ENCODE measurements at places on chromosomes 5 and 9.

DNA sequence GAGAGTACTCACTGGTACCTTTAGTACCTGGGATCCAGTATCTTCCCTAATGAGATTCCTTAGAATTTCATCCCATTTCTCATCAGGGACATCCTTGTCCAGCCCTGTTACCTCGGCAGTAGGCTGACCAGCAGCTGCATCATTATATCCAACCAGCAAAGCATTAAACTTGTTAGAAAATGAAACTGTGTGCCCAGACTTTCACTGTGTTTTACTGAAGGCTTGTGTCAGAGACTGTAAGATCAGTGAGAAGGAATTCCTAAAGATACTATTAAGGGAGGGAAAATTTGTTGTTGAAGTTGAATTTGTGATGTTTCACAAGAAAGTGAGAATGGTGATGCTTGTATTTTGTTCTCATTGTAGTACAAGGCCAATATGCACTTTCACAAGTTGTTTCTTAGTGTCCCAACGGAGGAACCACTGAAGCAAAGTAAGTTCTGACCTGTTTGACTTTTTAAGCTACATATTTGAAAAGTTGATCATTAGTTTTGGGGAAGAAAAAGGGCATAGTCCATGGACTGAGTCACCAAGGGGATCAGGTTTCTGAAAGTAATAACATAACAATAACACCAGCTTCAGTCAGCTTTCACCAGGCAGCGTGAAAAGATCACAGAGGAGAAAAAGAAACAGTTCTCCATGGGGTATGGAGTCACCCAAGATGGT, 48.8 kb downstream of the GRAMD2B start:
- DNase-seq: no peak

- DNase-seq: no peak
Measured at GRCh38 chr5:38473008-38473407, 83.4 kb downstream of the LIFR start.

DNA sequence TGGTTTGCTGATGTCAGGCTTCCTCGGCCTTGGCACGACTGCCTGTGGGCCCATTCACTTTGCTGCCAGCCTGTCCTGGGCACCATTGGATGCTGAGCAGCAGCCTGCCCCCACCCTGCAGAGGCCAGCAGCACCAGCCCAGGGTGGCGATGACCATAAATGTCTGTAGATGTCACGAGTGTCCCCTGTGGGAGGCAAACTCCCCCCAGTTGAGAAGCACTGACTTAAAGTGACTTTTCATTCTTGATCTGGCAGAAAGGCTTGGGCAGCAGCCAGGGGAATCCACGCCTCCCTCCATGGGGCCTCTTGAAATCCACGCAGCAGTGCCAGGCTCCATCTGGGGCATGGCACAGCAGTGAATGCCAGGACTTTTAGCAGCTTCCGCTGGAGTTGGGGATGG, 21.8 kb downstream of the IRX4 start:
- no peak for DNase-seq

DNA sequence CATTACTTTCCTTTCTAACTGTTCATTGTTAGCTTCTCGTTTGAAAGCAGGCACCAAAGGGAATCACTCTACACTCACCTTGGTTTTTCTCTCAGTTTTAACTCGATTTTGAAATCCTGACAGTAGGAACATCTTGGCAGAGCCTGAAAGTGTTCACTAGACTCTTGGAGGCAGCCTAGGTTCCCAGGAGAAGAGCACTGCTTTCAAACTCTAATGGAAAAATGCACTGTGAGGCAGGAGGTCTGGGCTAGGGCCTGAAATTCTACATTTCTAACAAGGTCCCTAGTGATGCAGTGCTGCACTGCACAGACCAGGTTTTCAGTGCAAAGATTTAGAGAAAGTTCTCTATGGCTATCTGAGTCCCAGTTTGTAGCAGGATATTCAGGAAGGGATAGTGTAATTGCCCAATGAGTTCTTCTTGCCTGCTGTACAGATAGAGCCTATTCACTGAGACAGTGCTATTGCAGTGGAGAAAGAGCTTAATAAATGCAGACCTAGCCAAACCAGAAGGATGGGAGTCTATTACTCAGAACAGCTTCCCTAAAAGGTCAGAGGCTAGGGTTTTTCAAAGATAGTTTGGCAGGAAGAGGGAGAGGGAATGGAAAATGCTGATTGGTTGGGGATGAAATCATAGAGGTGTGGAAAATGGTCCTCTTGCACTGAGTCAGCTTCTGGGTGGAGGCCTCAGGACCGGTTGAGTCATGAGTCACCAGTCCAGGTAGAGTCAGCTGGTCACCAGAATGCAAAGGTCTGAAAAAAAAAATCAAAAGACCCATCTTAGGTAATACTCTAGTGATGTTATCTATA, 153.9 kb downstream of the GPBP1 start:
- no peak for DNase-seq

DNA sequence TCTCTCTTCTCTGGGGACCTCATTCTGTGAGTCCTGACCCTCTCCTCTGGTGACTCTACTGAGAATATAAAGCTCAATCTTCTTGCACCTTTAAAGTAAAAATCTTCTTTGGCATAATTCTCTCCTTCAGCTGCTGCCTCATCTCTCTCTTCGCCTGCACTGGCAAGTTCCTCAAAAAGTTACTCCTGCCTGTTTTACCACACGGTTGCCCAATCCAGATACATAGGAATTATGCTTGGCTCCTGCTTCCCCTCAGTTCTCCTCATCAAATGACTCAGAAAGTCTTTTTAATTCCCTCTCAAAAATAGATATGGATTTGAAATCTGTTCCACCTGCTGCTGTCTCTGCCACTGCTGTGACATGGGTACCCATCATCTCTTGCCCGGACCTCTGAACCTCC, 14.4 kb upstream of the HRCT1 start:
- DNase-seq: no peak
